ENCODE measurements at places on chromosomes 4 and X.

GRCh38 chr4:20761826-20762225, 61.6 kb downstream of the PACRGL start:
- no peak for DNase-seq

DNA sequence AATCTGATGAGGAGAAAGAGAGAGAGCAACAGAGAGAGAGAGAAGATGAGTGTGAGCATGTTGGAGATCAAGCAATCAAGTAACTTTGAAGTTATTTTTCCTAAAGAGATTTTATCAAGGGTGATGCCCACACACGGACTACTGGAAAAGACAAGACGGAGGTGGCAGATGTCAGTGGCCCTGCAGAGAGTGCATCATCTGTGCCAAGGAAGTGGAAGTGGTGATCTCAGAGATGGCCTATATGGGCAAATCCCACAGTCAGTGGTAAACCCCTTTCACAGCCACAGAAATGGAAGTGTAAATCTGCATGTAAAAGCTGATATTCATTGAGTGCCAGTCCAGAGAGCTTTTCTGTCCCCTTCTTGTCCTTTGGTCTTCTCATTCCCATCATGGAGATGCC, 577.2 kb upstream of the AADAT start:
- no peak for DNase-seq

- no peak for DNase-seq
Observed at GRCh38 chr4:6773616-6774540, 8.6 kb upstream of the KIAA0232 start.

GRCh38 chr4:185657699-185658098, 122.4 kb upstream of the PDLIM3 start:
- DNase-seq, result no peak

DNA sequence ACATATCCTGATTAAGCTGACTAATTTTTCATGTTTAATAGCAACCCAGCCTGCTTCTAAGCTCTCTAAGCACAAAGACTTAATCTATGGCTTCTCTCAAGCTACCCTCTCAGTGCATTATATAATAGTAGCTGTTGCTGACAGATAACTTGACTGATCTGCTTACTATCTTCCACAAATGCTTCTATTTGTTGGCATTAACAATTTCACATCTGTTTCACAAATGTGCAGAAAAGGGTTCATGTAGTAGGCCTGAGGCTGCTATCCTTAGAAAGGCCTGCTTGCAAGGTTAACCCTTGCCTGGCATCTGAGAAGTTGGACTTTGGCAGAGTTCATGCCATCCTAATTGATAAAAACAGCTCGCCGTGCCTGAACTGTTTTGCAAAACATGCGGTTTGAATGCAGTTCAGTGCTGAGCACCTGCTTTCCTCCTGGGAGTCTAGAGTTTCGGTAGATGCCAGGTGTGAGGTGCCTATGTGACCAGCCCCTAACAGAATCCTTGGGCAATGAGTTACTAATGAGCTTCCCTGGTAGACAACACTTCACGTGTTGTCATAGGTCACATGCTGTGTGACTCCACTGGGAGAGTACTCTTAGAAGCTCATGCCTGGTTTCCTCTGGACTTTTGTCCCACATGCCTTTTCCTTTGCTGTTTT, 68.4 kb downstream of the NSG1 start:
- no peak for DNase-seq

GRCh38 chrX:116239944-116240840, 69.6 kb downstream of the AGTR2 start:
- no peak for DNase-seq

DNA sequence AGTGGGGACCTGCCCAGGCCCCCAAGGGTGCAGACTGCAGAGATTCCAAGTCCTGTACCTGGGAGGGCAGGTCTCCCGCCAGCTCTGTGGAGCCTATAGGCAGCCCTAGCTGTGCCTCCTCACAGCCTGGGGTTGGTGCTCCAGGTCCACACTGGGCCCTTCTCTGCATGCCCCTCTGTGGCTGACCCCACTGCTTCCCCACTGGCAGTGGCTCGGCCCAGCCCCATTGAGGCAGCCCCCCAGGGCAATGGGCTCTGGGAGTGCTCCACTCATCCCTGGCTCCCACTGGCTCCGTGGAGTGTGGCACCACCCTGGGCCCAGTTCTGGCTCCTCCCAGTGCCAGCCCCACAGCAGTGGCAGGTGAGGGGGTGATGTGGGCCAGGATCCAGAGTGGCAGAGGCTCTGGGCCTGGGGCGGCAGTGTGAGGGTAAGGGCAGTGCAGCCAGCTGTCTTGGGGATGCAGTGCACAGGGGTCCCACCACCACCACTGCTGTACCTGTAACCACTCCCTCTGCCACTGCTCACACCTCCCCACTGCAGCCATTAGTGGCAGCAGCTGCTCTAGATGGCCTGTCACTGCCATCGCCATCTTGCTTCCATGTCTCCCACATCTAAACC, 312.2 kb downstream of the GPM6A start:
- DNase-seq, result no peak

DNA sequence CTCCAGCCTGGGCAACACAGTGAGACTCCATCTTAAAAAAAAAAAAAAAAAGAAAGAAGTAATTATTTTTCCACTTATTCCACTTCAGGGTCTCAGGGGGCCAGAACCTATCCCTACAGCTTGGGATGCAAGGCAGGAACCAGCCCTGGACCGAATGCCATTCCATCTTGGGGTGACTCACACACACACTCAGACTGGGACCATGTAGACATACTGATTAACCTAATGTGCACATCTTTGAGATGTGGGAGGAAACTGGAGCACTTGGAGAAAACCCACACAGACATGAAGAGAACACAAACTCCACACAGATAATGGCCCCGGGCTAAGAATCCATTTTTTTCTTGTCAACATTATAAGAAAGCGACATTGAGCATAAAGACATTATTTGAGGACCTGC, 132.5 kb downstream of the PTTG2 start:
- DNase-seq, result no peak

GRCh38 chr4:163911891-163912290, 417.4 kb downstream of the TMA16 start:
- no peak for DNase-seq

- DNase-seq, result no peak
Observed at GRCh38 chr4:83272900-83273299, 11.7 kb downstream of the COQ2 start.

DNA sequence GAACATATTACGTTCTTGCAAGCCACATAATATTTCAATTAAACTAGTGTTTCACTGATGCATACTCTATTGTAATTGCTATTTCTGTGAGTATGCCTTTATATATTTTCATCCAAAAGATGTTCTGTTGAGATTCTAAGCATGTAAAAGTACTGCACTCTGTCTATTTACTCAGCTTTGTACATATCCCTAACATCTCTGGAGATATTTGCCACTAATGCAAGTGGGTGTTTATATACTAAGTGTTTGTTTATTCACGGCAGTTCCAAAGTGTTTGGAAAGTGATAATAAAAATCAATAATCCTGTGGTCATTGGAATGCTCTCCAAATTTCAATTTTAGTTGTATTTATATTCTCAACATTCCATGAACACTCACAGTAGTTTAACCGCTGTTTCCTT, 1989.0 kb downstream of the C4orf33 start:
- no peak for DNase-seq

- DNase-seq, result no peak
Observed at GRCh38 chr4:80767944-80768343, 262.6 kb upstream of the BMP3 start.
